SW480 (cell line): ENCODE measurements at places on chromosomes 16 and 17.

DNA sequence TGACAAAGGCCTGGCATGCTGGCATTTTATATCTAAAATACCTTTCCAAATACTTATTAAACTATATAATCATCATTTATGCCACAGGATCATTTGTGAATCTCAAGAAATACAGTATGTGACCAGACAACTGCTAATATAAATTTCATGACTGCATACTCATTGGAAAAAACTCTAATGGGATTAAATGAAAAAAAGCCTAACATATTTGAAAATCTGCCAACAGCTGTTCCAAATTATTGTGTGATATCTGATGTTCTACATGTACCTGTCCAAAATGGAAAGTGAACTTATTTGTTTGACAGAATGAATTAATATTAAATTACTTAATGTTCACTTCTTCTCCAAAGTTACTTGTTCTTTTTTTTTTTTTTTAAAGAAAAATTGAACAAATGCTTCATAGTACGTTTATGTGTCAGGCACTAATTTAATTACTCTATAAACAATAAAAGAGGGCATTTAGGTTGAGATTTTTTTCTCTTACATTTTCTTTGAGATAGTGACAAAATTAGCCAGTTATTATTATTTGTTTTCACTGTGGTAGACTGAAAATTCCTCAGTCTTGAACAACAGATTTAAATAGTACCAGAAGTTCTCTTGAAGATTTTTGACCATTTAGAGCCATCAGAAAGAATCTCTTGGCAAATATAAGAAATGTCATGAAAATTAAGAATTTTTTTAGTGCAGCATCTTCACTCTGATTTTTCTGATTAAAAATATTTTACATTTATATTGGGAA lies 114.0 kb downstream of the FTO start:
- DNase-seq, result no peak

GRCh38 chr17:29449865-29450671 lies 59.9 kb downstream of the TAOK1 start:
- DNase-seq, result no peak

DNA sequence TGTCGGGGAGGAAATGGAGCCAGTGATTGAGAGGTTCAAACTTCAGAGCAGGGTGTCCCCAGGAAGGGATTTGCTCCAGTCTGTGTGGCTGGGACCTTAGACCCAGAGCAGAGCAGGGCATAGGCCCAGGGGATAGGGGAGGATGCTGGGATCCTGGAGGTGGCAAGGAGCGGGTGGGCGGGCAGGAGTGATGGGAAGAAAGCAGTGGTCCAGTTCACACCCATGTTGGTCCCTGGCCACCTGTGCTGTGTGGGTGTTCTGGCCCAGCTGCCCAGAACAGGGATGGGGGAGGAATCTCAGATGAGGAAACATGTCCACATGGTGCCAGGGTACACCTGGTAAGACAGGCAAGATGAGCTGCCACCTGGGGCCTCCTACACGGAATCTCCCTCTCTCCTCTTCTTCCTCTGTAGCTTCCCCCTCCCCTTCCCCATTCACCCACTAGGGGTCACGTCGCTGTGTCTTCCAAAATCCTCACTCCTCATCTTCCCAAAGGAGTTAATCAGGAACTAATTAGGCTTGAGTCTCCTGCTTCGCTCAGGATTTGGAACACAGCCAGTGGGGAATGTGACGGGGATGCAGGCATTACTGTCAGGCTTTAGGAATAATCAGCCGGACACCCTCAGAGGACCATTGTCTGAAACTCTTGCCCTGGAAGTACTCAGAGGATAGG lies 2.3 kb downstream of the BEAN1 start:
- no peak for DNase-seq

GRCh38 chr17:73783945-73784603 lies 139.8 kb upstream of the SDK2 start:
- no peak for DNase-seq

DNA sequence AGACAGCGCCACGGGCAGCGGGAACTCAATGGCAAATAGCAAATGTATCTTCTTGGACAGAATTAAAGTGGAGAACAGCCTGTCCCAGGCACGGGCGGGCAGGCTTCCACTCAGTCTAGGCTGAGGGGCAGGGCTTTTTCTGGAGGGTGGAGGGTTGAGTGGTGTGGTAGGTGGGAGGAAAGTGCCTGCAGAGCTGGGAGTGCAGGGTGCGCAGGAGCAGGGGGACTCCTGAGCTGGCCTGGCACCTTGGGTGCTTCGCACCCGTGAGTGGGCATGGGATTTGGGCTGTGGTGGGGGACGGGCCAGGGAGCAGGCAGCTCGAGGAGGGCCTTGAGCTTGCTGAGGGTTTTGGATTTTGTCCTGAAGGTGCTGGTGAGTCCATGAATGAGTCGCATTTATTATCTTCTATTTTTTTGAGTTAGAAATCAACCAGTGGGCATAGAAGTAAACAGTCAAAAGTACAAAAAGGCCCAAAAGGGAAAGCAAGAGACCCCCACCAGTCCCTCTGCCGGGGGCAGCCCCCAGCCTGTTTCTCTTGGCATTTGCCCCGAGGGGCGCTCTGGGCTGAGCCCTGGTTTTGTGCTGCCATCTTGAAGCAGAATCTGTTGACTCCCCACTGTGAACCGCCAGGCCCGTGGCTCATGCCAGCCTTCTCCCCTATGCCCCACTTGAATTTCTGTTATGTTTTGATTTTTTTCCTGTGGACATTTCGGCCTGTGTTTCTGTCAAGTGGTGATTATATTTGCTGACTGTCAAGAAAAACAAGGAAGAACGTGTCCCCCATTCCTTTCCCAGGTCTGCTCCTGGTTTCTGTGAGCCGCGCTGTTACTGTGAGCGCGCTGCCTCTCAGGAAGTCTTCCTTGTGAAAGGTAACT lies 8.2 kb downstream of the ADORA2B start:
- DNase-seq, result no peak

GRCh38 chr16:974611-975261 lies 4.0 kb upstream of the LMF1 start:
- peak; percentile 73 for DNase-seq

GRCh38 chr16:77416939-77417480 lies 17.8 kb downstream of the ADAMTS18 start:
- no peak for DNase-seq

GRCh38 chr16:525123-525519 lies 2.4 kb upstream of the CAPN15 start:
- DNase-seq, result no peak

GRCh38 chr17:79023180-79023705 lies 726 bp upstream of the C1QTNF1 start:
- no peak for DNase-seq

GRCh38 chr17:27414271-27414670 lies 42.0 kb upstream of the KSR1 start:
- DNase-seq, result no peak

DNA sequence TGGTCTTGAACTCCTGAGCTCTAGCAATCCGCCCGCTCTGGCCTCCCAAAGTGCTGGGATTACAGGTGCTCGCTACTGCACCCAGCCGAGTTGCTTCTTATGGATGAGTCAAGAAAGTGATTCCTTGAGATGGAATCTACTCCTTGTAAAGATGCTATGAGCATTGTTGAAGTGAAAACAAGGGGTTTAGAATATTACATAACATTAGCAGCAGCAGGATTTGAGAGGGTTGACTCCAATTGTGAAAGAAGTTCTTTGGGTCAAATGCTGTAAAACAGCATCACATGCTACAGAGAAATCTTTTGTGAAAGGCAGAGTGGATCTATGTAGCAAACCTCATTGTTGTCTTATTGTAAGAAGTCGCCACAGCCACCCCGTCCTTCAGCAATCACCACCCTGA lies 72.7 kb downstream of the NT5M start:
- DNase-seq, result no peak

DNA sequence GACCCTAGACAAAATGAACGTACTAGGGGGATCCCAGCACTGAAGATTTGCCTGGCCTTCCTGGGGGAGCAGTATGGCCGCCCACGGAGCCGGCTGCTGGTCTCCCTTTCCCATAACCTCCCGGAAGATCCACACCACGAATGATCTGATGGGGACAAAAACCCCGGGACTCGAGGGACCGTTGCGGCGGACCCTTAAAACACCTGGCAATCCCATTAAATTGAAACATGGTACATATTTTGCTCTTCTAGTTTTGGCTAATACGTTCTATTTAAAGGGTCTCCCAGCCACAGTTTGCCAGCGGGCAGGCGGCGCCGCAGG lies 45.2 kb upstream of the LCMT1 start:
- DNase-seq, result no peak

DNA sequence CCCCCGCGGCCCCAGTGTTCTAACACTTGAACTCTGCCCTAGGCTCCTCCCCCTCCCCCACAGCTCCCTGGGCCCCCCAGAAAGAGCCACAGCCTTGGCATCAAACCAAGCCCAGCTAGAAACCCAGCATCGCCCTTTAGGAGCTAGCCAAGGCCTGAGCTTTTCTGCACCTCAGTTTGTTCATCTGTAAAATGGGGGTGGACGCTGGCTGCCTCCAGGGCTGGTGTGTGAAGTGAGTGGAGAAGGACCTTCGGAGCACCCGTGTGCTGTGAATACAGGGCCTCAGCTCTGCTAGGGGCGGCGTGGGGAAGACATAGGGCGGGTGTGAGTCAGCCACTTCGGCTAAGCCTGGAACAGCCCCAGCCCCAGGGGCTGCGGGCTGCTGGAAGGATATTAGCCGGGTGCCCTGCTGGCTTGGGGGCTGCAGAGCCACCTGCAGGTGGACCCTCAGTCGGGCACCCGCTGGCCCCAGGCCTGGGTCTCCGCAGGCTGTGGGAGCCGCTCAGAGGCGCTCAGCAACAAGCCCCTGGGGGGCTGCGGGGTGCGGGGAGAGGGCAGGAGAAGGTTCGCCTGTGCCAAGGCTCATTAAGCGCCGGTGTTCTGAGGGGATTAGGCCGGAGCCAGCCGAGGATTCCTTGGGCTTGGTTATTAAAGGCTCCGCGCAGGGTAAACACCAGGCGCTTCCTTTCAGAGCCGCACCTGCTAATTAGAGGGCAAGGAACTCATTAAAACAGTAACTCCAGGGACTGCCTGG lies 217.0 kb upstream of the CIBAR2 start:
- peak; percentile 9 for DNase-seq

GRCh38 chr16:15708096-15708495 lies 58.1 kb downstream of the NDE1 start:
- no peak for DNase-seq

DNA sequence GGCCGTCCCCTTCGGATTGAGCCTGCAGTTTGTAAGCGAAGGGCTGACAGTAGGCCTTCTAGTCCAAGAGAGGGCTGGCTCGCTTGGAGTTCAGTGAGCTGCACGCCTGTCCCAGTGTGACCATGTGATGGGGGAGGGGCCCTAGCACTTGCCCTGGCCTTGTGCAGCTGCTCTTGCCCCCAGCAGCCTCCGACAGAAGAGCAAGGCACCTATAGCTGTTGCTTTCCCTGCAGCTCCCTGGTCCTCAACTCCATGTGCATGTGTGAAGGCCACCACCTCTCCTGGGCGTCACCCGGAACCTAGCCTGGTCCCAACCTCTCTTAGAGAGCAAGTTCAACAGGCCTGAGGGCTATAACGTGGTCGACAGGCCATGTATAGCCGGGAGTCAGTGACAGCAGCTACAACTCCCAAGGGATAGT lies 5.6 kb downstream of the SPHK1 start:
- no peak for DNase-seq

- peak; percentile 79 for DNase-seq
Measured at GRCh38 chr16:20383106-20384029, 21.2 kb downstream of the PDILT start.

- DNase-seq, result no peak
Measured at GRCh38 chr16:58044266-58045019, 18.9 kb downstream of the MMP15 start.

- DNase-seq, result peak; percentile 79
Measured at GRCh38 chr17:7916808-7917207, 719 bp upstream of the RNF227 start.

GRCh38 chr16:85149776-85150175 lies 37.5 kb upstream of the CIBAR2 start:
- DNase-seq, result no peak

- peak; percentile 22 for DNase-seq
Measured at GRCh38 chr16:70582280-70582978, 58.8 kb downstream of the SF3B3 start.

- no peak for DNase-seq
Measured at GRCh38 chr16:23855010-23855409, 19.2 kb downstream of the PRKCB start.

DNA sequence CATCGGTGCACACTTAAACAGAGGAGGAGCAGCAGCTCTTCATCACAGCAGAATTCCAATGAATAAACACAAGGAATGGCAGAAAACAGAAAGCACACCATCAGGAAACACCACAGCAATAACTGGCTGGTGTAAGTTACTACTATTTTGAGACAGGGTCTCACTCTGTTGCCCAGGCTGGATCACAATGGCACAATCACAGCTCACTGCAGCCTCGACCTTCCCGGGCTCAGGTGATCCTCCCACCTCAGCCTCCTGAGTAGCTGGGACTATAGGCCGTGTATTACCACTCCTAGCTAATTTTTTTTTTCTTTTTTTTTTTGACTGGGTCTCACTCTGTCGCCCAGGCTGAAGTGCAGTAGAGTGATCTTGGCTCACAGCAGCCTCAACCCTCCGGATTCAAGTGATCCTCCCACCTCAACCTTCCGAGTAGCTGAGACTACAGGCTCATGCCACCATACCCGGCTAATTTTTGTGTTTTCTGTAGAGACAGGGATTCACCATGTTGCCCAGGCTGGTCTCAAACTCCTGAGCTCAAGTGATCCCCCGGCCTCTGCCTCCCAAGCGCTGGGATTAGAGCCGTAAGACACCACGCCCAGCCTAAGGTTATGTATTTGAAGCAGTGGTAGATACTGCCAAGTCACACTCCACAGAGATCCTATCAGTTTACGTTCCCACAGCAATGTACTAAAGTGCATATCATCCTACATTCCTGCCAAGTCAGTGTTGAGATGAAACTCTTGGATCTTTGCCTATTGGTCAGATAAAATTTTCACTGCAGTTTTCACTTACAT lies 20.7 kb downstream of the TRAP1 start:
- DNase-seq, result no peak

DNA sequence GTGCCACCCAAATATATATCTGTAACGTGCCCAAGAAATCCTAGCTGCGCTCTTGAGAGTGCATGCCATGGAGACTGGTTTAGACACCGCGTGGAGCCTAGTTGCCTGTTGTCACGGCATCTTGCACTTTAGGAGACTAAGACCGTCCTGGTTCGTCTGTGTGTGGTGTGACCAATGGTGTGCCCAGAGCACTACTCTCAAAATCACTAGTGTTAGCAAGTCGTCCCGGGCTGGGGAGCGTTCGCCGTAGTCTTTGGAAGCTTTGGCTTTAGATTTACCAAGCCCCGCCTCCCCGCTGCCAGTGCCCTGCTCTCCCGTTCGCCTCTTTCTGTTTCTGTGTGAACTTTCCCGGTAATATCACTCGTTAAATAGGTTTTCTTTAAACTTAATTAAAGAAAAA lies 27.0 kb downstream of the CLUH start:
- DNase-seq, result no peak

- DNase-seq, result no peak
Measured at GRCh38 chr17:69762359-69762758, 312.7 kb upstream of the KCNJ16 start.

- no peak for DNase-seq
Measured at GRCh38 chr17:45426561-45426960, 6.1 kb downstream of the ARHGAP27 start.

GRCh38 chr17:80621335-80621996 lies 76.8 kb downstream of the RPTOR start:
- no peak for DNase-seq

- DNase-seq, result no peak
Measured at GRCh38 chr16:12901597-12902461, at the start of gene SHISA9. Gene SHISA9, plus strand, starts transcription at chr16:12901598.

- no peak for DNase-seq
Measured at GRCh38 chr16:79191933-79192332, 408.6 kb downstream of the MAF start.
